ENCODE measurements at places on chromosomes 6 and 20.

DNA sequence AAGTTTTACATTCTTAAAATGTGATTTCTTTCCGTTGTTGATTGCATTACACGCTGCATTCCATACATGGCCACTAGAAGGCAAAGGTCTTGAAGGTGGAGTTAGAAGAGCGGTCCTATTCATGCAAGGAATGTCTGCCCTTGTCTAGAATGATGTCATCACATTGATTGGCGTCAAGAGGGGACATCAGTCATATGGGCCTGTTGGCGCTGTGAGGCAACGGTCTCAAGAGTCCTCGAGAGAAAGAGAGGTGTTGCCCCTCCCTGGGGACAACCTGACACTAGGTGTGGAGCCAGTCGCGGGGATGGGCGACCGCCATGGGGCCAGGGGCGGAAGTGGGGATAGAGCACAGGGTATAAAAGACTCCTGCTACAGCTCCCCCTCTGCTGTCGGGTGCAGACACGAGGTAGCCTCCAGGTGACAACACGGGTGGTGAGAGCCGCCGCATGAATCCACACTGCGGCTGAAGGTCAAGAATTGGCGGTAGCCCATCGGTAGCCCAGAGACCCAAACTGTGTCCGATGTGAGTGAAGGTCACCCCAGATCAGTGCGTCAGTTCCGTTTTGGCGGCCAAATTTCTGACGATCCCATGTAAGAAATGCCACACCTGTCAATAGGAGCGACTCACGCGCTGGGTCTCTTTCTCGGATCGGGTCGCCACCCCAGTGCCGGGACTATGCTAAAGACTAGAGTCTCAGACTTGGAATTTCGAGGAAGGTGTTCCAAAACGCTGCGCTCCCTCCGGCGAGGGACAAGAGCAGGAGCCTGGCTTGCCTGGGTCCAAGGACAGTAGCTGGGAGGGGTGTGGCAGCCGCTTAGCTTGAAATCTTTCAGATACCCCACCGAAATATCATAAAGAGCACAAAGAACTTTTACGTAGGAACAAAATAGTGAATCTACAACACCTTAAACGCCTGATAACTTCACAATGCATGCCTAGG is 93.2 kb upstream of the ZNF184 start:
- DNase-seq, result no peak

GRCh38 chr6:40274058-40274457 is 313.1 kb downstream of the LRFN2 start:
- DNase-seq, result peak; percentile 30

- DNase-seq, result no peak
Observed at GRCh38 chr6:33451606-33452005, 2.8 kb upstream of the ZBTB9 start.

- DNase-seq, result no peak
Observed at GRCh38 chr20:50514750-50515149, 4.6 kb downstream of the PTPN1 start.

- DNase-seq, result no peak
Observed at GRCh38 chr6:84263557-84263956, 36.1 kb upstream of the CEP162 start.

DNA sequence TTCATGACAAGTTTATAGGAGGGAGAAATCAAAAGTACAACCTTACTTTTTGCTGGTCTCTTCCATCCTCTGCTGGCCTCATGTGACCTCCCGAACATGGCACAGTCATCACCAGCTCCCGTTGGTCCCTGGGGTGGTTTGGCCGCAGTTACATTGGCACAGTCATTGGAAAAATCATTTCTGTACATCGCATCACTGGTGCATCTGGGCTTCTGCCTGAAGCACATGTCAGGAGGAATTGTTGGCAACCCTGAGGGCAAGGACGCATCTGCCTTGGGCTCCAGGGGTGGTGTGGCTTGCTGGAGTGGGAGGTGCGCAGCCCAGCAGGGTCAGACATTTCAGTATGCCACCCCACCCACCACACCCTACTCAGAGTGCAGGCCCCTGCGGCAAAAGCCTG is 162.9 kb upstream of the SLC24A3 start:
- no peak for DNase-seq

DNA sequence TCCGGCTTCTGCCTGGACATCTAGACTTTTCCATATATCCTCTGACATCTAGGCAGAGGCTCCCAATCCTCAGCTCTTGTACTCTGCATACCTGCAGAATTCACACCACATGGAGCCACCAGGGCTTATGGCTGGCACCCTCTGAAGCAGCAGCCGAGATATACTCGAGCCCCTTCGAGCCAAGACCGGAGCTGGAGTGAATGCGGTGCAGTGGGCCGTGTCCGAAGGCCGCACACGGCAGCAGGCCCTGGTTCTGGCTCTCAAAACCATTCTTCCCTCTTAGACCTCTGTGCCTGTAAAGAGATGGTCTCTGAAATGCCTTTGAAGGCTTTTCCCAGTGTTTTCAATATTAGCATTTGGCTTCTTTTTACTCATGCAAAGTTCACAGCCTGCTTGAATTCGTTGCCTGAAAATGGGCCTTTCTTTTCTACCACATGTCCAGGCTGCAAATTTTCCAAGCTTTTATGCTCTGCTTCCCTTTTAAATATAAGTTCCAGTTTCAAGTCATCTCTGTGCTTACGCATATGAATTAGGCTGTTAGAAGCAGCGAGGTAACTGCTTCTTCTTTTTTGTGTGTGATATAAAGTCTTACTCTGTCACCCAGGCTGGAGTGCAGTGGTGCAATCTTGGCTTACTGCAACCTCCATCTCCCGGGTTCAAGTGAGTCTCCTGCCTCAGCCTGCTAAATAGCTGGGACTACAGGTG is 3.8 kb upstream of the SIRPB1 start:
- no peak for DNase-seq

GRCh38 chr20:51262240-51262639 is 239.3 kb upstream of the KCNG1 start:
- DNase-seq, result no peak

DNA sequence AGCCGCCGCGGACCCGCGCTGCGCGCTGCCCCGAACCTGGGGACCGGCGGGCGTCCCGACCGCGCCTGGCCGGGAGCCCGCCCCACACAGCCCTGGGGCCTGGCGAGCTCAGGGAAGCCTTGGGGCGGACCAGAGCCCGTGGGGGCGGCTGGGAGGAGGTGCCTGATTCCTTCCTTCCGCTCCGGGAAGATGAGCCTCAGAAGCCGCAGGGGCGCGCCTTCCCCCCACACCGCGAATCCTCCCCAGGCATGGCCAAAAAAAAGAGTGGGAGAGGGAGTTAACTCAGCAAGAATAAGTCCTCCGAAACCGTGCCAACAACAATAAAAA is at the start of gene CBLN4:
TSS of gene CBLN4 (minus strand) at position 131 of the 327 bp plus-strand sequence. CDS start 1,348 bp downstream, outside the sequence.
- no peak for DNase-seq

GRCh38 chr6:113649276-113649675 is 207.9 kb upstream of the MARCKS start:
- no peak for DNase-seq

- no peak for DNase-seq
Observed at GRCh38 chr20:6940876-6941275, 173.4 kb downstream of the BMP2 start.

GRCh38 chr20:9550871-9551270 is 36.5 kb downstream of the LAMP5 start:
- DNase-seq, result no peak

DNA sequence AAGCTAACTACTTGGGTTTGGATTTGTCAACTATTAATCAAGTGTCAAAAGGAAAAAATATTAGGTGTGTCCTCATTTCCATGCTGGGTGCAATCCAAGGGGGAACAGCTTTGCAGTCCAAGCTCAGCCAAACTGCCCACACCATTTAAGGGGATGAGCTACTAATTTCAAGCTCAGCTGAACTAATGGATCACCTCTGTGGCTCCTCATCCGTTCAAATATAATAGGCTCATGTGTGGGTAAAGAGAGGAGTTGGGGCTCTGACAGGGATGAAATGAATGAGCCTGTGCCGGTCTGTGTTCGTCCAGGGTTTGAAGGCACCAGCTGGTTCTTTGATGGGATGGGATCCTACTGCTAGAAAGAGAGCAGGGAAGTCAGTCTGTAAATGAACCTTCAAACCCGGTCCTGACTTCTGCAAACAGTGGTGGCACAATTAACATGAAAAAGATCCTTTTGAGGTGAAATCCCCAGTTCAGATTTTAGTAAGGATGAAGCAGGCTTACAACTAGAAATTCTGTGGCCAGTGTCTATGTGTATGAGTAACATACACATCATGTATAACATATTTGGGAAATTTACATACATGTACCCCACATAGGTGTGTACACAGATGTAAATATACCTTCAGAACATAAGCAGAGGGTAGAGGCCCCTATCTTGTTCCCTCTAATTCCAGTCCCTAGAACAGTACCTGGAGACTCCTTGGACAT is 41.9 kb downstream of the TTI1 start:
- DNase-seq, result no peak

DNA sequence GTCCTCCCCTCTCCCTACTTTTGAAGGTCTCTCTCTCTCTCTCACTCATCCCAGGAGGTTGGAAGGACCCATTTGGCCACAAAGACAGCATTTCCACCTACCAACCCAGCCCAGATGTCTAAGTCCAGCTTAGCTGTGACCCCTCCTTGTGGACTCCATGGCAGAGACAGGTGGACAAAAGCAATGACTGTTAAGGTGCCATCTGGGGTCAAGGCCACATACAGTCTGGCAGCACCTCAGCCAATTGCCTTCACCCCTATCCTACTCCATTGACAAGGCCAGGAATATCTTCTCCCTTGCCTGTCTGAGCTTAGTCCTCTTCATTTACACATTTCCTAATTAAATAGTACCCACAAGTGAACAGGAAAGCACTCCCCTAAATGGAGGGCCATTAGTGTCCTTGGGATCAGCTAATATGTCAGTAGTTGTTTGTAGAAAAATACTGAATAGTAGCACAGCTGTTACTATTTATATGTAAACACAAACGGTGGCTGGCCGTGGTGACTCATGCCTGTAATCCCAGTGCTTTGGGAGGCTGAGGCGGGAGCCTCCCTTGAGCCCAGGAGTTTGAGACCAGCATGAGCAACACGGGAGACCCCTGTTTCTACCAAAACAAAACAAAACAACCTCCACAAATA is 28.8 kb downstream of the GCM1 start:
- no peak for DNase-seq

DNA sequence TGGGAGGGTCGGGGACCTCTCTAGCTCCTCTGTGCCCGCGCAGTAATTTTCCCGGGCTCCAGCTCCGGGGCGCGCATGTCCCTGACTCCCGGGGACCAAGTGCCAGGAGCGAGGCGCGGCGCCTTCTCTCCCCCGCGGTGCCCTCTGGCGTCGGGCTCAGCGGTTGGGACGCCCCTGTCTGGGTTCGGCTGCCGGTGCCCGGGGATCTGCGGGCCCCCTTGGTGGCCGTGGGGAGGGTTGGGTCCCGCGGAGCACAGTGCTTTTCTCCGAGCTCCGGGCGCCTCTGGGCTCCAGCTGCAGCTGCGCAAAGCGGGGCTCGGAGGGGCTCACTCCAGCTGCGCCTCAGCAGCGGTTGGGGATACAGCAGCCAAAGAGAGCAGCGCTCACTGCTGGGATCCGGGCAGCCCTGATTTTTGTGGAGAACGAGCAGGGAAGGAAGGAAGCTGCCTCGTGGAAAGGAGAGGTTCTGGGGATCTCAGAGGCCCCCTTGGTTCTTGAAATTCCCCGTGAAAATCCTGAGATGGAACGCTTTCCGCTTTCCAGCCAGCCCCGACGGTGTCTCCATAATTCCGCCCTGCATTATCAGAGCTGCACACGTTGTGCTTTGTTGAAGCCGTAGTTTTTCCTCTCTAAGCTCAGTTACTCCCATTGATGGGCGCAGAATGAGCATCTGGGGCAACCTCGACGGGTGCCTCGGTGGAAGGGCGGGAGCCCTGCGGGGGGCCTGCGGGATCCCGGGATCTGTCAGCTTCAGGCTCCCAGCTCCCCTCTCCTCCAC is 861 bp downstream of the PPP1R14C start:
- DNase-seq, result peak; percentile 21

- DNase-seq, result no peak
Observed at GRCh38 chr20:40880063-40880728, 148.4 kb upstream of the TOP1 start.

- DNase-seq, result no peak
Observed at GRCh38 chr6:157372501-157373280, 8.3 kb upstream of the ZDHHC14 start.

- DNase-seq, result no peak
Observed at GRCh38 chr20:52747845-52748284, 224.3 kb upstream of the TSHZ2 start.

DNA sequence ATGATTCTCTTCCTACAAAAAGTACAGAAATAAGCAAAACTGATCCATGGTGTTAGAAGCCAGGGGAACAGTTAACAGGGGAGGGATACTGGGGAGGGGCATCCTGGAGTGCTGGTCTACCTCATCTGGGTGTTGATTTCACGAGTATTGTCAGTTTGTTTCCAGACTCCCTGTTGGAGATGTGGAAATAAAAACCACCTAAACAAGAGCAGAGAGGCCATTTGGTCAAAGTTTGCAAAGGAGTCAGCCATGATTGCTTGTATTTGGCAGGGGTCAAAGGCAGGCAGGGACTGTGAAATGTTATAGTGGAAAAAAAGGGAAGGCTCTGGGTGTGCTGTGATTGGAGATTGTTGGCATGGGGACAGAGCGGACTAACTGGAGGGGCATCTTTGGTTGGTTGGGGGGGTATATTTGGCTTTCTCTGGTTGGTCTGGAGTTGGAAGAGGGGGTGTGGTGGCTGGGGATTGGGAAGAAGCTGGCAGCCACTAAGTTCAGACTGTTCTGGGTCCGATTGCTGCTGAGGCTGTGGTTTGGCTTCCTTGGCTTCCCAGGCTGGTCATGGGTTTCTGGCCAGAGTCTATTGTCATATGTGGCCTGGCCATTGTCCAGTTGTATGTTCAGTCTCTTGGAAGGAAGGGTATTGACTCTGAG is 14.9 kb upstream of the PANK2 start:
- no peak for DNase-seq

DNA sequence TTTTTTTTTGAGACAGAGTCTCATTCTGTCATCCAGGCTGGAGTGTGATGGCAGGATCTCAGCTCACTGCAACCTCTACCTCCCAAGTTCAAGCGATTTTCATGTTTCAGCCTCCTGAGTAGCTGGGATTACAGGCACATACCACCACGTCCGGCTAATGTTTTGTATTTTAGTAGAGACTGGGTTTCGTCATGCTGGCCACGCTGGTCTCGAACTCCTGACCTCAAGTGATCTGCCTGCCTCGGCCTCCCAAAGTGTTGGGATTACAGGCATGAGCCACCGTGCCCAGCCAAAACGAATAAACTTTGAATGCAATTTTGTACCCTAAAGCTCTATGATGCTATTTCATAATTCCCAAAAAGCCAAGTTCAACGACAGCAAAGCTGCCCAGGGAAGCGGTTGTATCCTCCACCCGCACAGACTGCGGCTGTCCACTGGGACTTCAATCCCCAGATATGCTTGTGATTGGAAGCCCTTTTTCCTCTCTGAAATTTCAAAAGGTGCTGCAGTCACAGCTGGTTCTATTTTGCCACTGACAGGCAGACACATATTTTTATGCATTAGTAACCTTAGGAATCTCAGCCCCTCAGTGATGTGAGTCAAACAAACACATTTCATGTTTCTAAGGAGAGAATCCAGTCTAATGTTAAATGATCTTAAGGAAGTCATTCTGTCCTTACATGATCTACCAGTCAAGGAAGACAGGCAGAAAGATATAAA is 8.7 kb upstream of the RAMACL start:
- DNase-seq, result peak; percentile 21

Data from Caki2 (cell line).